ENCODE measurements at places on chromosomes 7 and 10.

- DNase-seq = no peak
Measured at GRCh38 chr7:17304926-17305325, 6.5 kb downstream of the AHR start.

DNA sequence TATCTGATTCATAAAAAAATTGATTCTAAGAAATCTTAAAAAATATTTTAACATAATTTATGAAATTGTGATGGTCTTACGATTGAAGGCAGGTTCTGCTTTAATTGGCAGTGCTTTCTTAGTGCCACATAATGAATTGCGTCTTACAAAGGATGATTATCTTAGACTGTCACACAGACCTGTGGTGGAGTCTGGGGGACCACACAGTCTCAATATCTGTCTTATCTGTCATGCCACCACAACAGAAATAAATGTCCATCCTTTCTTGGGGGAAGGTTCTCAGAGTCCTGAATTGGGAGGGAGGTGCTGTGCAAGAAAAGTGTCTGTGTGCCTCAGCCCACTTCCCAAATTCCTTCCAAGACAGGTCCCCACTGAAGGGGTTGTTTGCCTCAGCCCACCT lies 34.0 kb downstream of the ZDHHC6 start:
- no peak for DNase-seq

GRCh38 chr7:113119429-113119828 lies 1.1 kb upstream of the SMIM30 start:
- DNase-seq = no peak

DNA sequence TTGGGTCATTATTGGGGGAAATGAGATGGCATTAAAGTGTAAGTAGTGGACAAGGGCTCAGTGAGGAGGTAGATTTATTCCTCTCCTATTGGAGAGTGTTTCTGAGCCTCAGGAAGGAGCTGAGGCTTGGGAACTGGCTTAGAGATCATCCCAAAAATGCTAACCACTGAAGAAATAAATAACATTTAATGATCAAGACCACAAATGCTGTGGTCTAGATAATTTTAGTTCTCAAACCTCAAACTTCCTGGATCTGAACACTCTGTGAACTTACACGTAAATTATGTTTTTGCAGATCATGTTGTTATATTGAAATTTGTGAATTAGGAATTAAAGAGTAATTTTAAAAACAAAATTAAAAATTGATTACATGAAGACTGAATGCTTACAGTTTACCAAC lies 27.3 kb downstream of the MDFIC start:
- no peak for DNase-seq

GRCh38 chr10:10818082-10818481 lies 199.6 kb upstream of the CELF2 start:
- DNase-seq = no peak

DNA sequence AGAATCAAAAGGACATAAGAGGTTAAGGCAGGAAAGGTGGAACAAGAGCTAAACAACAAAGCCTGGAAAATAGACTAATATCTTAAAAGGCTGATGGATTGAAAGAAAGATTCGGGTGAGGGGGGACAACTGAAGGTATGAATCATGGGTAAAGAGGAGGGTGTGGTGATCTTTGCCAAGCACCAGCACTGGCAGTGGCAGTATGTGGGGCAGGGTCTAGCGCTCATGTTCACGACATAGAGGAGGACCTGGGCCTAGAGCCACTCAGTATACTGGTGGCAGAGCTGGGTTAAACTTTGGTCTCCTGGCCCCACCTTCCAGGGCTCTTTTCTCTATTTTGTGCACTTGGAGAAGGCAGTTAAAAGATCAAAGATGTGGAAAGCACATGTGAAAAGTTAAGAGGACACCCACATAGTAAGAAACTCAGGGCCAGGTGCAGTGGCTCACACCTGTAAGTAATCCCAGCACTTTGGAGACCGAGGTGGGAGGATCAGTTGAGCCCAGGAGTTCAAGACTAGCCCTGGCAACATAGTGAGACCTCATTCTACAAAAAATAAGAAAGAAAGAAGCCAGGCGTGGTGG lies 40.5 kb upstream of the MMD2 start:
- no peak for DNase-seq

- no peak for DNase-seq
Measured at GRCh38 chr10:9743639-9744038, 1274.0 kb upstream of the CELF2 start.

DNA sequence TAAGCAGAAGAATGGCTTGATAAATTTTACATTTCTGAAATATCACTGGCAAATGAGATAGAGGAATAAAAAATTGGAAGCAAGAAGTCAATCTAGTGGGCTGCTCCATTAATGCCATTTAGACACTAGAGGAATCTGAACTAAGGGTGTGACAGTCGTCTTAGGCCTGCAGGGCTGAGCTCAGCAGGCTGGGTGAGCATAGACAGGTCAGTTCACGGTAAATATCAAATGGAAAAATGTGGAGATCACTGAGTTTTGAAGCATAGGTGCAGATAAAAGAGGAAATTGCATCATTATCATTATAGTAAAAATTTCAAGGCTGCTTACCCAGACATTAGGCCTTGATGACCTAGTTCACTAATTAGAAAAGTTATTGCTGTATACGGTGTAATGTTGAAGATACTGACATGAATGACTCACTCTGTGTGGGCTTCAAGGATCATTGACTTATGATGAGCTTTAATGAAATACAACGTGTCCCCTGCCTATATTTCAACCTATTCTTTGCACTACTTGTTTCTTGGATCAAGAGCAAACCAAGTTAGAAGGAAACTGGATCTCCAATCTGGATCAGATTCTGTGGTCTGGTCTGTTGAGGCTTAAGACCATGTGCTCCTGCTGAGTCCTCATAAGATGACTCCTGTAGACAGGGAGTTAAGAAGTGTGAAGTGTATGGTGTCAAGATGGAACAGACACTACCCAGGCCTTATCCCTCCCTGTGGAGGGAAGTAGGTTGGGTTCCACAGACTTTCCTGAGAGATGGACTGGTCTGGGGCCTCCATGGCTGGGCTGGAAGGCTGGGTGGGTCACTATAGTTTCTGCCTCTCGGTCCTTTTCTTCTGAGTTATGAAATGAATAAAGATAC lies 3.6 kb downstream of the OR2F2 start:
- DNase-seq = no peak

DNA sequence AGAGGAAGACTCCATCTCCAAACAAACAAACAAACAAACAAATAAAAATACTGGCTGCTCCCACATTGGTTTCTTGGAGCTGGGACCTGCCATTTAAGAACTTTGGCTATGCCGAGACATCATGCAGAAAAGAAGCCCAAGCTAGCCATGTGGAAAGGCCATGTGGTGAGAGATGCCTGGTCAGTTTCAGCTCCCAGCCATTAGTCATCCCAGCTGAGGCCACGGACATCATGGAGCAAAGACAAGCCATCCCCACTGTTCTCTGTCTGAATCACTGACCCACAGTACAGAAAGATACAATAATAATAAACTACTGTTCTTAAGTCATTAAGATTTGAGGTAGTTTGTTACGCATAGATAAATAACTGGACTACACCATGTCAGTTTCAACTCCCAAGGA lies 70.0 kb upstream of the PCBD1 start:
- no peak for DNase-seq

DNA sequence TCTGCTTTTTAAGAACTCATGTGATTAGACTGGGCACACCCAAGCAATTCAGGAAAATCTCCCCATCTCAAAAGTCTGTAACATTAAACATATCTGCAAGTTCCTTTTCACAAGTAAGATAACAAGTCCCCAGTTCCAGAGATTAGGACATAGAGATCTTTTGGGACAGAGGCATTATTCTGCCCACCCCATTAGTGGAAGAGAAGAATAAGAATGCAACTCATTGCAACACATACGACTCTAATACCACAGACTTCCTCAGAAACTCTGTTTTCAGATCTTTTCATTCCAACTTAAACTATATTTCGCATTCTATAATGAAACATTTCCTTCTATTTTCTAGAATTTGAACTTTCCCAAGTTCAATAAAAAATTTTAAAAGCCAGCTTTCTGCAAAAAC lies 137.7 kb downstream of the SEMA3C start:
- DNase-seq = no peak

DNA sequence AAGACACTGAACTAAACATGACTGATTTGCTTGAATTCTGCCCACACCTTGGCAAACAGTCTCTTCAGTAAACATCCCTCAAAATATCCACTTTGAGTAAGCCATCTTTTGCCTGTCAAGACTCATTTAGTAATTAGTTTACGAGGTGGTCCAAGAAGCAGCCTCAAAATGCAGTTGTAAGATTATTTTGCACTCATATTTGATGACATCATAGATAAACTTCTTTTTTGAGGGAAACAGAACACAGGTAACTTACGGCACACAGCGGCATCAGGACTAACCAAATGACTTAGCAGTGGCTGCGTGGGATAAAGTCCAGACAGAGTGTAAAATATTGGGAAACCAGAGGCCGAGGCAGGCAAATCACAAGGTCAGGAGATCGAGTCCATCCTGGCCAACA lies 41.8 kb upstream of the STEAP1B start:
- DNase-seq = no peak

DNA sequence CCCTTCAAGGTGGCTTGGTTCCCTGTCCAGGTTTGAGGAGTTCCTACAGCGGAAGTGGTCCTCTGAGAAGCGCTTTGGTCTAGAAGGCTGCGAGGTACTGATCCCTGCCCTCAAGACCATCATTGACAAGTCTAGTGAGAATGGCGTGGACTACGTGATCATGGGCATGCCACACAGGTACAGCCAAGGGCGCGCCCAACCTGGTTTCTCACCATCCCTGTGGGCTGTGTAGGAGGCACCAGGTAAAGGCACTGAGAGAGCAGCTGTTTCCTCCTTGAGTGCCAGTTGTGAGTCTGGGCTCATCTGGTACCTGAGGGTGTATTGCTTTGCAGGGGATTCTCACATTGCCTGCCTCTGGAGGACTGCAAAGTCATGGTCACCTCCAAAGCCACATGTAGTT lies 68.0 kb downstream of the OGDH start:
- peak; percentile 10 for DNase-seq

DNA sequence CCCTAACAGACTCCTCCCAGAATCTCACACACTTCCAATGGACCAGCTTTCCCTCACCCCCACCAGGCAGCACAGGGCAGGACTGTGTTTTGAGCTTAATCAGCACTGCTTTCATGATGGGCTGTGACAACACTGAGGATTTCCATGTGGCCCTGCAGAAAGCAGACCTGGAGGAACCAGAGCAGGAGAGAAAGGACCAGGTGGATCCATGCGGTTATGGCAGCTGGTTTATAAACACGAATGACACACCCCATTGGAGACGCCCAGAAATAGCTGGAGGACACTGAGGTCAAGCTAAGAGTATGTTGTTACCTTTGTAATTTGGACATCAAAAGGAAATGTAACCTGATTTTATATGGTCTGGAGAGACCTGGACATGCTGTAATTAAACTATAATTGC lies 31.7 kb upstream of the HERPUD2 start:
- DNase-seq = no peak

DNA sequence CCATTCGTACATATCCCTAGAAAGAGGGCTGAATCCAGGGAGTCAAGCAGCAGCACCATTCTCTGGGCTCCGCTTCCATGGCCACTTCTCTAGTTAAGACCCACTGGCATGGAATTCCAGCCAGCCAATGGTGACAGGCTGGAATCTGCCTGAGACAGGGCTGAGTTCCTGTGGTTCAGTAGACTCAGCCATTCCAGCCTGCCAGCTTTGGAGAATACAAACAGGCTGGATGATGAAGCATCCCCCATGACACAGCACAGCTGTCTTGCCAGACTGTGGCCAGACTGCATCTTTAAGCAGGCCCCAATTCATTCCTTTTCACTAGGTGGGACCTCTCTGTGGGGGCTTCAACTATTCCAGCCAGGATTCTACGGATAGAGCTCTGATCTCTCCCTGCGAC lies 329.6 kb downstream of the XPNPEP1 start:
- no peak for DNase-seq
